Activated CD8-positive, alpha-beta T cell treated with anti-CD3 and anti-CD28 coated beads for 36 hours (primary cell): ENCODE measurements at places on chromosomes 16 and 17. TPM values are rescaled to one million over a fixed set of nuclear protein-coding genes. Genes with fewer than 3 reads are reported as not detected.

The SCGB1C2 gene
- not detected for total RNA-seq

The CD300LB gene
- not detected for total RNA-seq

The KRT20 gene
- not detected for total RNA-seq

The MILR1 gene
- total RNA-seq = 2.3 TPM

The ADGRG3 gene
- not detected for total RNA-seq

The C17orf113 gene
- 0.72 TPM for total RNA-seq

The CLEC10A gene
- not detected for total RNA-seq

The HOXB6 gene
- total RNA-seq = not detected

The RPUSD1 gene
- 18.1 TPM for total RNA-seq

DNA sequence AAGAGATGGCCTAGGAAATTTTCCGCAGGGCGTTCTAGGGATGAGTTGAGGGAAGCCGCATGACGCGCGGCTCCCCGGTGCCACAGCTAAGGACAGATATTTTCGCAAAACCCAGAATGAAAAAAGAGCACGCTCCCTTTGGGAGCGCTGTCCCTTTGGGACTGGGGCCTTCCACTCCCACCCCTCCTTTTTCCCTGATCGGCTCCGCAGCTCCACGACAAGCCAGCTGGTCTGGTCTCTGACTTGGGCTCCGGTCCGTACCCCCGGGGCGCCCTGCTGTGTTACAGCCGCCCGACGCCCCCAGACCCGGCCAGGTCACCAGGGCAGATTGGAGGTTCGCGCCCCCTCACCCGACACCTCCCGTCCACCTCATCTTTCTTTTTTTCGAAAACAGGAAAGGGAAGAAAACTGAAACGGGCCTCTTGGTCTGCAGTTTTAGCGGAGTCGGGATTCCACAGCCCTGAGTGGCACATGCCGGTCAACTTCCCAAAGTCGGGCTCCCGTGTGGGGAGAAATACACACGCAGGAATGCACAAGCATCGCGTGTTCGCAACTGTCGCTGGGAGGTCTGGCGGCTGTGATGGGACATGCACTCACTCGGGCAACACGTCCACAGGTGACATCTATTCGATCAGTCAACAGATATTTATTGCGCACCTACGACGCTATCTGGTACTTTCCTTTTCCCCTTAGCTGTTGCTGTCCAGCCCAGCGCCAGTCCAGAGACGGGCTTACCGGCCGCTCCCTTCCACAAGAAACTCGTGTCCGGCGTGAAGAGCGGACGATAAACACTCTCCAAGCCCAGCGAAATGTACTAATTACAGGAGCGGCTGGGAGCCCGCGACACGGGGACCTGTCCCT is 3.9 kb upstream of the SOX9 start:
- no peak for DNase-seq

DNA sequence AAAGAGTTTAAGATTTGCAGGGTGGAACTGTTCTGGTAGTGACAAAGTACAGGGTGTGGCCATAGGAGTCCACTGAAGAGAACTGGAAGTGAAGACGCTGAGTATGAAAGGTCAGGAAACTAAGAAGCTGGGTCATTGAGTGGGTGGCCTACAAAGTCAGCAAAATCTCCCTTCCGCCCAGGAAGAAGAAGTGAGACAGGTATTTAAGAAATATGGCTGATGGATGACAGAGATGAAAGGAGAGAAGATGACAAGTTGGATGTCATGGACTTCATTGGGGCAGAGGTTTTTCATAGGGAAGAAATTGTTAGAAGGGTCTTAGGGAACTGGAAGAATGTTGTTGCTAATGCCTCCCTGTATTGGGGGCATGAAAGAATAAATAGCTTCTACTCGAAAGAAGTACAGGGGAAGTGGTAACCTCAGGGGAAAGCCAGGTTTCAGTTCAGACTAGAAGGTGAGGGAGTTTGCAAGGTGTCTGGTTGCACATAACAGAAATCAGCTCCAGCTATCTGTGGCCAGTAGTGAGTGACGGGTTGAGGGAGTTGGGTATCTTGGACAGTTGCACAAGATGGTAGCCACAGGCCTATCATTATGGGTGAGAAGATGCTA is 33.6 kb upstream of the MED13 start:
- peak; percentile 31 for DNase-seq

DNA sequence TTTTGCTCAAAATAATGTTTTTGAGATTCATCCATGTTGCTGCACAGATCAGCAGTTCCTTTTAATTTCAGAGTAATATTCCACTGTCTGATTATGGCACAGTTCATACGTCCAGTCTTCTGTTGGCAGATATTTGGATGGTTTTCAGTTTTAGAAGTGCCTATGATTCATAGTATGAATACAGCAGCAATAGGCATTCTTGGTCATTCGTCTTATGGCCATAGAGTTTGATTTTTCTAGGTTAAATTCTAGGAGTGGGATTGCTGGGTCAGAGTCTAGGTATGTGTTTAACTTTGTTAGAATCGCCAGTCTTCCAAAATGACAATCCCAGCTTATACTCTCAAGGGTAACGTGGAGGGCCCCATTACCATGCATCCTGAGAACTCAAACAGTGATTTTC is 11.5 kb upstream of the IL34 start:
- DNase-seq = no peak

DNA sequence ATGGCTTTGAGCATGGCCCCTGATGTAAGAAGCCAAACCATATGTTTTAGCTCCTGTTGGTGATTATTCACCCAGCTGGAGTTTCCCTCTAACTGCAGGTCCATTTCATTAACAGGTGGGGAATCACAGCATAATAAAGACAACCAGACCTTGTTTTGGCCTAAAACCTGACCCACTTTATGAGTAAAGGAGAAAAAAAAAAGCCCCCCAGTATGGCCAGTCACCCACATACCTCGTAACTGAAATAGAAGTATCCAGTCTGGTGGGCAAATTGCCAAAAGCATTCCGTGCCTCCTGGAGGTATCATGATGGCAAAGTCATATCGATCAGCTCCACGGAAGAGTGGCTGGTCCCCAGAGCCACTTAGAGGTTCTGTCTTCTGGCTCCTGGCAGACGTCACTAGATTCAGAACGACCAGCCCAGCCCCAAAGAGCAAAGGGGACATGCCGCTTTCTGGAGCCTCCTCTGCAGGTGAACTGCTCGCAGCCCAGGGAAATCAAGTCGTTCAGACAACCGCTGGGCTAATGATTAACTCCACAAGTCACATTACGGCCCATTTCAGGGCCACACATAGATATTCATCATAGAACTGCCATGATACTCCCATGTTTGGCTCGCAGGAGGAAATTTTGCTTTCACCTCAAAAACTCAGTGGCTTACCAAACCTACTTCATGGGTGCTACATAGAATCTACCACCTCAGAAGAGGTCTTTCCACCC is at the start of gene TMED6:
Gene TMED6 (minus strand): TSS at position 478 of the 719 bp plus-strand sequence. CDS start 33 bp downstream, at position 445.
- no peak for DNase-seq

DNA sequence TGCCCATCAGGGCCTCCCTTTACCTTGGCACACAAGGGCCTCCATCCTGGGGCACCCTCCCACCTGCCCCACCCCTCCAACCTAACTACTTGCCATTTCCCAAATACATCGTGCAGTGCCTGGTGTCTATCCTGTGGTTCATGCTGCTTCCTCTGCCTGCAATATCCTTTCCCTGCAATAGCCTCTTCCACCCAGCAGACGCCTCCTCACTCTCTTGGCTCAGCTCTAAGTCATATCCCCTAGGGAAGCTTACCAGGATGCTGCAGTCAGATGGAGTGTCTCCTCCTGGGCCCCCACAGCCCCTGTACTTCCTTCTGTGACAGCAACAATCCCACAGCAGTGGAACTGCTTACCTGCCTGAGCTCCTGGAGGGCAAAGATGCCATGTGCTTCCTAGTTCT is 36.7 kb downstream of the CCDC182 start:
- DNase-seq = no peak

DNA sequence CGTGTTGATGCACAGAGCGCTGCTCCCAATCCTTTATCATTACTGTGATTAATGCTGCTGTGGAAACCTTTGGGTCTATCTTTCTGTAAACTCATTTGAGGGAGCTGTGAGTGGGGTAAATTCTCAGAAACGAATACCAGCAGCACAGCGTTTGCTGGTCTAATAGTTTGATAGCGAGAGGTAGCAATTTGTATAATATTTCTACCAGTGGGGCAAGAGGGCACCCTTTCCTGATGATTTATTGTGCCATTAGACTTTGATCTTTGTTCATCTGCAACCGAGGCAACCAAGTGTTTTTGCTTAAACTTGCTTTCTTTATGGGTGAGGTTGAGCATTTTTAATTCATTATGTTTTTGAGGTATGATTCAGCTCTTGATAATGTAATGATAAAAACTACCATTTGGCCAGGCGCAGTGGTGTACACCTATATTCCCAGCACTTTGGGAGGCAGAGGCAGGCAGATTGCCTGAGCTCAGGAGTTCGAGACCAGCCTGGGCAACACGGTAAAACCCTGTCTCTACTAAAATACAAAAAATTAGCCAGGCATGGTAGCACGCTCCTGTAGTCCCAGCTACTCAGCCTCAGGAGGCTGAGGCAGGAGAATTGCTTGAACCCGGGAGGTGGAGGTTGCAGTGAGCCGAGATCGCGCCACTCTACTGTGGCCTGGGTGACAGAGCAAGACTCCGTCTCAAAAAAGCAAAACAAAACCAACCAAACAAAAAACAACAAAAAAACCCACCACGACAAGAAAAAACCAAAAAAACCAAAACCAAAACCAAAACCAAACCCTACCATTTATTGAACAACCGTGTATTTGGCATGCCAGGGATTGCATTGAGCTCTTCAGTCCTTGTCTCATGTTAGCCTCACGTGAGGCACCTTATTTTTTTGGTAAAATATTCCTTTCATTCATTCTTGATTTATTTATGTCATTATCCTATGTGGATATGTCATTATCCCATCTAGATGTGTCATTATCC is 81.5 kb downstream of the PLCG2 start:
- DNase-seq = no peak

- no peak for DNase-seq
Observed at GRCh38 chr17:19673623-19674022, 25.1 kb downstream of the ALDH3A2 start.

- no peak for DNase-seq
Observed at GRCh38 chr17:48575066-48575582, 3.0 kb downstream of the HOXB4 start.

- no peak for DNase-seq
Observed at GRCh38 chr16:18803569-18804462, 2.5 kb upstream of the ARL6IP1 start.

DNA sequence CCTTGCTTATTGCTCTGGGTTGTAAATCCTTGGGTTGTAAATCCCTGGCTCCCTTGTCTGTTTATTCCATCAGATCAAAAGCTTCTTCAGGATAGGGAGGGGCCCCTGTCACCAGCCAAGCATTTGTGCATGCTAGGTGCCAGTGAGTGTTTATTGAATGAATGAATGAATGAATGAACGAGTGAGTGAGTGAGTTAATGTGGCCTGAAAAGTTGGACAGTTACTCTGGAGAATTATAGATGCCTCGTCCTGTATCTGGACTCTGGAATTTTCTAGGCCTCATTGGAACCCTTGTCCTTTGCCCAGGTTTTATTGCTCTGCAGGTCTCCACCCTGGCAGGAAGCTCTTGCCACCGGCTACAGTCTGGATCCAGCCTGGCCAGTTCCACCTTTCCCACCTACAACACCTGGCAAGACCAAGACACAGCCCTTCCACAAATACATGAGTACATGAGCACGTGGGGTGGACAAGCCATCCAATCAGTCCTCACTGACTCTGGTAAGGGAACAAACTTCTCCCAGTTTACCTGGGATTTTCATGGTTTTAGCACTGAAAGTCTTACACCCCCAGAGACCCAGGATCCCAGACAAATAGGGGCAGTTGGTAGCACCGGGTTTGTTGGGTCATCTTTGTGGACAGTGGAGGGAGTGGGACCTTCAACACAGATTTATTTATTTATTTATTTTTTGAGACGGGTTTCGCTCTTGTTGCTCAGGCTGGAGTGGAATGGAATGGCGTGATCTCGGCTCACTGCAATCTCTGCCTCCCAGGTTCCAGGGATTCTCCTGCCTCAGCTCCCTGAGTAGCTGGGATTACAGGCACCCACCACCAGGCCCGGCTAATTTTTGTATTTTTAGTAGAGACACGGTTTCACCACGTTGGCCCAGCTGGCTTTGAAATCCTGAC is 14.7 kb upstream of the CDH1 start:
- no peak for DNase-seq

DNA sequence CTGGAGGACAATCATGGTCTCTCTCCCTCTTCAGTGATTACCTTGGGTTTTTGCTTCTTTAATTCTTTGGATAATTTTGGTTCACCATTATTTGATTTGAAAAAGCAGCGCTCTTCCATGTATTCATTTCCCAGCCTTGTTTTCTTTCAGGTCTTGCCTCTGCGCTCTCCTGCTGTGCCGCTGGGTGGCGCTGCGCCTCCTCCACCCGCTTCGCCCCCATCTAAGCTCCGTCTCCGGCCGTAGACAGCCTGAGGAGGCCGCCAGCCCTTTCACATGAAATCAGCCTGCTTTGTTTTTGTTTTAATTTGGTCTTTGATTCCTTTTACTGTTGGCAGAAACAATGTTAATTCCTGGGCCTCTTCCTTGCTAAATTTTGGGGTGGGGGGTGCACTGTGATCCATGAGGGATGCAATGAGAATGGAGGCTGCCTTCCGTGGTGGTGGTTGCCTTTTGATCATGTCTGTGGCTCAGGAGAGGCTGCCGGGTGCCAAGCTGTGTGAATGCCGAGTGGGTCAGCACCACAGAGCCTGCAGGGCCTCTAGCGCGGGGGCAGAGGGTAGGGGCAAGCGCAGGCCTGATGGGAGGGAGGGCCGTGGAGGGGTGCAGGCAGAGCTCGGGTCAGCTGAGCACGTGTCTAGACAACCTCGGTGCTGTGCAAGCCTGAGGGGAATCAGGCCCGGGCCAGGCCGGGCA is 64.1 kb downstream of the PLD6 start:
- DNase-seq = peak; percentile 56

- no peak for DNase-seq
Observed at GRCh38 chr16:83717308-83717707, 90.5 kb upstream of the HSBP1 start.

DNA sequence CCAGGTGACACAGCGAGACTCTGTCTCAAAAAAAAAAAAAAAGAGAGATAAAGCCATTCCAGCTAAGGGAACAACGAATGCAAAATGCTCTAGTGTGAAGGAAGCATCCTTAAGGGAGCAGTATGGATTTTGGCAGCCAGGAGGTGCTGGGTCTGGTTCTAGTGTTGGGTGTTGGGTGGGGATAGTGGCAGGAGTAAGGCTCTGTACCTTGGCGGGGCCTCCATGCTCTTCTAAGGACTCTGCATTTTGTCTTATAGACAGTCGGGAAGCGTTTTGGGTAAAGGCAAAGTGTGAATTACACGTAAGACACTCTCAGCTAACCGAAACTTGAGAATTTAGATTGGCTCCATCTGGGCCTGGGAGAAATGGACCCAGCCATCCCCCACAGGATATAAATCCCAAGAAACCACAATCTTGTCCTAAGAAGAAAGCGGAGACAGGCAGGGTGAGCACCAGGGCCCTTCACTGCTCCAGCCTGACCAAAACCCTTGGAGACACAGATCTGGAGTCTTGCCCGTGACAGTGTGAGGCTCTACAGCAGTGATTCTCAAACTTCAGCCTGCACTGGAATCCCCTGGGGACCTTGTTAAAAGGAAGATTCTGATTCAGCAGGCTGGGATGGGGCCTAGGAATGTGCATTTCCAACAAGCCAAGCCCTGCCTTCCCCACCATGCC is 33.1 kb upstream of the PHB1 start:
- DNase-seq = no peak
